ENCODE measurements at places on chromosomes 16 and 17.
A peak's percentile ranks its signal among the peaks of the same experiment; 100 is the strongest.

- no peaks in the 10 kb centered on the region for H3K36me3 ChIP-seq
- H3K4me1 ChIP-seq = peaks cover 19% of the 10 kb centered on the region
- peak overlapping the region; percentile 78 for H3K27ac ChIP-seq
- DNase-seq = peak; percentile 64
- H3K4me3 ChIP-seq = peak overlapping the region; percentile 34
These were observed 37.8 kb upstream of the ADGRG1 start for GRCh38 chr16:57590654-57591085.

DNA sequence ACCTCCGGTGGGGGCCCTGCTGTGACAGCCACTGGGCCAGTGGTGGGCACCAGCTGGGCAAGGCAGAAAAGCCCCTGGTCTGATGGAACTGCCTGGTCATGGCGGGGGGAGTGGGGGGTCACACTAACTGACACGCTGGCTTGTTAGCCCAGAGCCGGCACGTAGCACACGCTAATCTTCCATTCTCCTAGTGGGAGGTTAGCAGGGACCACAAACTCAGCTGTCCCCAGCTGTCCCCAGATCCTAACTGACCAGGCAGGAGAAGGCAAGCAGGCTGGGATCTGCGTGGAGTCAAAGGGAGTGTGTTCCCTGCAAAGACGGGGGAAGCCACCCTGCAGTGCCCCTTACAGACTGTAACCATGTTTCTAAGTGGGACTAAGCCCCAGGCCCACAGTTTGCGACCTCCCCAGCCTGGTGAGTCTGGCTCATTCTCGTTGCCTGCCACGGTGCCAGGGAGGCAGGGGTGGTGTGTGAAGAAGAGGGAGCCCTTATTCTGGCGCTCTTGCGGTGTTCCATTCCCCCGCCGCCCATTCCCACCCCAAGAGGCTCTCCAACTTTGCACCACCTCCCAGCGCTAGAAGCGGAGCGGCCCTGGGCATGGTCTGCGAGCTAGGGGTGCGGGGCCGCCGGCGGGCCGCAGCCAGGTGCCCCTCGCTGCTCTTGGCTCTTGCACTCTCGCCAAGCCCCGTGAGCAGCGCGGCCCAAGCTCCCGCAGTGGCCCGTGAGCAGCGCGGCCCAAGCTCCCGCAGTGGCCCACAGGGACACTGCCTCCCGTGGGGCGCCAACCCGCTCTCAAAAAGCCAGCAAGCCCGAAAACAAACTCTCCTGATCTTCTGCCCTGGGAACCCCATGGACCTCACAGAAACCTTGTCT, 12.1 kb upstream of the ZNF423 start:
- peaks cover 10% of the 10 kb centered on the region for H3K27me3 ChIP-seq
- H3K27ac ChIP-seq = no peak overlapping the region
- H3K4me3 ChIP-seq = no peak overlapping the region
- no peaks in the 10 kb centered on the region for H3K36me3 ChIP-seq
- no peaks in the 10 kb centered on the region for H3K4me1 ChIP-seq

- no peak overlapping the region for H3K27ac ChIP-seq
- peak; percentile 57 for DNase-seq
- H3K4me3 ChIP-seq = no peak overlapping the region
- peaks cover 3% of the 10 kb centered on the region for H3K27me3 ChIP-seq
These were observed 27.1 kb downstream of the TBC1D3B start for GRCh38 chr17:36149296-36149820.

- peaks cover 19% of the 10 kb centered on the region for H3K27me3 ChIP-seq
- H3K4me3 ChIP-seq = no peak overlapping the region
- no peak overlapping the region for H3K27ac ChIP-seq
- no peak for DNase-seq
- peaks cover 21% of the 10 kb centered on the region for H3K4me1 ChIP-seq
- H3K36me3 ChIP-seq = no peaks in the 10 kb centered on the region
These were observed 19.3 kb upstream of the MTMR4 start for GRCh38 chr17:58533616-58534188.

GRCh38 chr16:71673582-71673973, 47.6 kb downstream of the MARVELD3 start:
- H3K4me3 ChIP-seq = no peak overlapping the region
- H3K27ac ChIP-seq = no peak overlapping the region
- H3K36me3 ChIP-seq = peaks cover 30% of the 10 kb centered on the region
- H3K4me1 ChIP-seq = no peaks in the 10 kb centered on the region
- DNase-seq = no peak

DNA sequence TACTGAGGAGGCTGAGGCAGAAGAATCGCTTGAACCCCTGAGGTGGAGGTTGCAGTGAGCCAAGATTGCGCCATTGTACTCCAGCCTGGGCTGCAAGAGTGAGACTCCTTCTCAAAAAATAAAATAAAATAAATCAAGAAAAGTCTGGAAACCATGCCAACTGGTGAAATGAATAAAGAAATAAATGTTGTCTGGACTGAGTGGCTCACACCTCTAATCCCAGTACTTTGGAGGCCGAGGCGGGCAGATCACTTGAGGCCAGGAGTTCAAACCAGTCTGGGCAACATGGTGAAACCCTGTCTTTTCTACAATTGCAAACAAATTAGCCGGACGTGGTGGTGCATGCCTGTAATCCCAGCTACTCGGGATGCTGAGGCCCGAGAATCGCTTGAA, 744 bp upstream of the LRRC37A3 start:
- no peak overlapping the region for H3K27ac ChIP-seq
- no peaks in the 10 kb centered on the region for H3K4me1 ChIP-seq
- no peaks in the 10 kb centered on the region for H3K27me3 ChIP-seq
- peak overlapping the region; percentile 61 for H3K4me3 ChIP-seq

DNA sequence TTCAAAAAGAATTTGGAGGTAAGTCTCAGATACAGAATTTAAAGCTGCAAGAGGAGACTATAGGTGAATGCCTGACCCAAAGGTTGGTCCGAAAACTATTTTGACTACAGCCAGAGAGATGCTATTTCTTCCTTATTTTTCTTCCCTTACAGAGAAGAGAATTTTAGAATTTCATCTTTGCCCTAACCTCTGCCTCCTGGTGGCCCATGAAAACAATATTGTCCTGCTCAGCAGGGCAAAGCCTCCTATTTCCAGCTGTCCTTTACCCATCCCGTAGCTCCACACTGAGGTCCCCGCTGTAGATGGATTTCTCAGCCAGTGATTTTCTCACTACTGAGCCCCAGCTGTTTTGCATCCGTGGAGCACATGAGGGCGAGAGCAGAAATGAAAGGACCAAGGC, 24.6 kb downstream of the HOXB1 start:
- DNase-seq = no peak
- H3K4me1 ChIP-seq = peaks cover 14% of the 10 kb centered on the region
- H3K27ac ChIP-seq = peak overlapping the region; percentile 11
- no peaks in the 10 kb centered on the region for H3K36me3 ChIP-seq
- no peaks in the 10 kb centered on the region for H3K27me3 ChIP-seq
- no peak overlapping the region for H3K4me3 ChIP-seq

DNA sequence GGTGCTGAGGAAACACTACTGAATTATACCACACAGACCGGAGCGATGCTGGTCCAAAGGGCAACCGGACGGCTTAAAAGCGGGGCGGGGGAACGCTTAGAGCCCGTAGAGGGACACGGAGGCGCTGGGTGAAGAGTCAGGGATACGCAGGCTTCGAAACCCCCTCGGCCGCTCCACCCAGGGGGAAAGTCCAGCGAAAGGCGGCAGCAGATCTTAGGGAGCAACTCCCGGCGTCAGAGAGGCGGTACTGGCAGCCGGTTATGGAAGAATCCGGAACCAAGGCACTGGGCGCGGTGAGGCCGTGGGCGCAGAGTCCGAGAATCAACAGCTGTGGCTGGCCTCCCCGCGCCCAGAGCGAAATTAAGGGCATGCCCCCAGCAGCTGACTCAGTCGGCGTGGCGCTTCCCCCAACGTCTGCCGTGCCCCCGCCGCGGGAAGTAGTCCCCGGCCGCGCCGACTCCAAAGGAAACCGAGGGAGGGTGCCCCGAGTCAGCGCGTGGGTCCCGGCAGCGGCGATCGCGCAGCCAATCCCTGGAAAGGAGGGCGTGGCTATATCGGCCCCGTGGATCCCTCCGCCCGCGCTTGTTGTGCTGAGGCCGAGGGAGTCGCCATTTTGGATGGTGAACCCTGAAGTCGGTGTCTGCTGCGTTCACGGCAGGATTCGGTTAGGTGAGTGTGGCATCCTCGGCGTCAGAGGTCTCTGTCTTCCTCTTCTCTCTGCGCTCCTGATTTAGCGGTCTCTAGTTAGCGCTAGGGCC, at the start of gene IST1:
Gene IST1, plus strand, starts transcription at position 611 of the 758 bp plus-strand sequence. CDS start 20,110 bp downstream, outside the sequence.
- peaks cover 13% of the 10 kb centered on the region for H3K4me1 ChIP-seq
- peak within 1 kb of the TSS; percentile 90 for H3K4me3 ChIP-seq

DNA sequence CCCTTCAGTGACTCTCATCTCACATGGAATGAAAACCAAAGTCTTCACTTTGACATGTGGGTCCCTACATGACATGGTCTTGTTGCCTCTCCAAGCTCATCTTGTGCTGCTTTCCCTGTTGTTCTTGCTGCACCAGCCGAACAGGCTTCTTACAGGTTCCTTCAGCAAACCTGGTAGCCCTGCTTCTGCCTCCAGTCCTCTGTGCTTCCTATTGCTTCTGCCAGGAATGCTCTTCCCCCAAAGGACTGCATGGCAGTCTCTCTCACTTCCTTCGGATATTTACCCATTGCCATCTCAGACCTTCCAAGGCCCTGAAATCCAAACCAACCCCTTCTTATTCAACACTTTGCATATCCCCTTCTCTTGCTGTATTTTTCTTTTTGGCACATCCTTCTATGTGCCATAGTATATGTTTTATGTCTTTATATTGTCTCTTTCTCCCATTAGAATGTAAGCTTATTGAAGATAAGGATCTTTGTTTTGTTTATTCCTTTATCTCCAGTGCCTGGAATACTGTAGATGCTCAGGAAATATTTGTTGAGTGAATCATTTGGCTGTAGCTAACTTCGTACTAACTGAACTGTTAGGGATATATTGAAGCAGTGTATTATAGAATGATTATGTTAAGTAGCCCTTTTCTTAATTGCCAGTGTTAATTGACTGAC, 57.9 kb upstream of the SLC12A3 start:
- no peaks in the 10 kb centered on the region for H3K27me3 ChIP-seq
- H3K4me1 ChIP-seq = peaks cover 9% of the 10 kb centered on the region
- no peak overlapping the region for H3K4me3 ChIP-seq
- peaks cover 14% of the 10 kb centered on the region for H3K36me3 ChIP-seq

DNA sequence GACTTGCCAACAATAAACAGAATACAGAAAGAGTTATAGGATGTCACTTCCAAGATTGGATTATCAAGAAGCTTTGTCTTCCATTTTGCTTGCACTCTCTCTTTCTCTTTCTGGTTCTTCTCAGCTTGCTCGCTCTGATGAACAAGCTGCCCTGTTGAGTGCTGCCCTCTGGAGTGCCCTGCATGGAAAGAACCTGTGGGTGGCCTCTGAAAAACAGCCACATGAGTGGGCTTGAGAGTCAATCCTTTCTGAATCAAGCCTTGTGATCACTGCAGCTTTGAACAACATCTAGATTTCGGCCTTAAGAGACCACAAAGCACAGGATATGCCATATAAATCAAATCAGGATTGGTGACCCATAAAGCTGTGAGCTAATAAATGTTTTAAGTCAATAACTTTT, 185.1 kb downstream of the KIF2B start:
- no peak for DNase-seq
- no peak overlapping the region for H3K4me3 ChIP-seq
- H3K4me1 ChIP-seq = no peaks in the 10 kb centered on the region

- no peak overlapping the region for H3K4me3 ChIP-seq
- peak; percentile 92 for DNase-seq
- H3K36me3 ChIP-seq = no peaks in the 10 kb centered on the region
- peak overlapping the region; percentile 62 for H3K27ac ChIP-seq
- peaks cover 30% of the 10 kb centered on the region for H3K4me1 ChIP-seq
- no peaks in the 10 kb centered on the region for H3K27me3 ChIP-seq
These were observed 125.8 kb downstream of the CCDC182 start for GRCh38 chr17:57619061-57619937.

GRCh38 chr16:8689686-8690085, 15.3 kb downstream of the ABAT start:
- DNase-seq = no peak
- no peaks in the 10 kb centered on the region for H3K27me3 ChIP-seq
- H3K27ac ChIP-seq = no peak overlapping the region
- H3K36me3 ChIP-seq = no peaks in the 10 kb centered on the region
